Prostate gland (tissue), 2 donors: ENCODE measurements at places on chromosomes 5 and 9. TPM values are rescaled to one million over a fixed set of nuclear protein-coding genes. Genes with fewer than 3 reads are reported as not detected.

DNA sequence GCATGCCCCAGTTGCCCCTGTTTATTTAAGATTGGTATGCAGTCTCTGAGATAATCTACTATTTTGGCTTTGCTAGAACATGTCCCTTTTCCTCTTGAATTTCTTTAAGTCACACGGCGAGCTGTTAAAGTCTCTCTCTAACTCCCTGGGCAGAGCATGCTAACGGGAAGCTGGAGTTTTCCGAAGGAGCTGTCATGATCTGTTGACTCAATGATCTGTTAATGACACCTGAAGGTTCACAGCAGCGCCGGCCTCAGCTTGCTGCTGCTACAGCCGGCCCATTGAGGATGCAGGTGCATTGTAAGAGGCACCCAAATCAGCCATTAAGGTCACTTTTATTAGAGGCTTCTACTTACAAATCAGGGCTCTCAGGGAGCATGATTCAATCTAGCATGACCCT is 1203.4 kb downstream of the MAT2B start:
- H3K36me3 ChIP-seq: no peaks in the 10 kb centered on the region
- no peak for DNase-seq
- H3K27ac ChIP-seq: no peak overlapping the region
- no peaks in the 10 kb centered on the region for H3K4me1 ChIP-seq

TMC1 gene
- total RNA-seq: 3.0 TPM

DNA sequence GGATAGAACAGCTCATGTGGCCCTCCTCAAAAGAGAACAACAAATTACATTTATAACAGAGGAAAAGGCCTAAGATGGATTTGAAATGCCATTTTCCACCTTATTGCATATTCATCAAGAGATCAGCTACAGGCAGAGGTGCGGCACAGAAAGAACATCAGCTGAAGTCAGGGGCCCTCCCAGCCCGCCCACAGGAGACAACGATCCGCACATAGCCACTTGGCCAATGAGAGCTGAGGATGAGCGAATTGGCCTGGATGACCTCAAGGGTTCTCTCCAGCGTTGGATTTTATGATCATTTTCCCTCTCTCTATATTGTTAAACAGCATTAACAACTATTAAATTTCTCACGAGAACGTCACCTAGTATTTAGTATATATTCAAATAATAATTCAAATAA is 97.6 kb downstream of the GNAQ start:
- no peak overlapping the region for H3K4me3 ChIP-seq
- no peaks in the 10 kb centered on the region for H3K27me3 ChIP-seq
- no peak overlapping the region for H3K27ac ChIP-seq
- H3K4me1 ChIP-seq: no peaks in the 10 kb centered on the region
- no peak for DNase-seq
- H3K36me3 ChIP-seq: no peaks in the 10 kb centered on the region

- H3K4me3 ChIP-seq: peak within 1 kb of the TSS; percentile 85
- H3K4me1 ChIP-seq: no peaks in the 10 kb centered on the region
- peak; percentile 29 for DNase-seq
- no peaks in the 10 kb centered on the region for H3K27me3 ChIP-seq
- H3K36me3 ChIP-seq: no peaks in the 10 kb centered on the region
Measured at GRCh38 chr9:96383165-96383942, at the start of gene SLC35D2. Gene SLC35D2, minus strand, starts transcription at chr9:96383711. Its CDS starts 77 bp downstream, at chr9:96383634.

DNA sequence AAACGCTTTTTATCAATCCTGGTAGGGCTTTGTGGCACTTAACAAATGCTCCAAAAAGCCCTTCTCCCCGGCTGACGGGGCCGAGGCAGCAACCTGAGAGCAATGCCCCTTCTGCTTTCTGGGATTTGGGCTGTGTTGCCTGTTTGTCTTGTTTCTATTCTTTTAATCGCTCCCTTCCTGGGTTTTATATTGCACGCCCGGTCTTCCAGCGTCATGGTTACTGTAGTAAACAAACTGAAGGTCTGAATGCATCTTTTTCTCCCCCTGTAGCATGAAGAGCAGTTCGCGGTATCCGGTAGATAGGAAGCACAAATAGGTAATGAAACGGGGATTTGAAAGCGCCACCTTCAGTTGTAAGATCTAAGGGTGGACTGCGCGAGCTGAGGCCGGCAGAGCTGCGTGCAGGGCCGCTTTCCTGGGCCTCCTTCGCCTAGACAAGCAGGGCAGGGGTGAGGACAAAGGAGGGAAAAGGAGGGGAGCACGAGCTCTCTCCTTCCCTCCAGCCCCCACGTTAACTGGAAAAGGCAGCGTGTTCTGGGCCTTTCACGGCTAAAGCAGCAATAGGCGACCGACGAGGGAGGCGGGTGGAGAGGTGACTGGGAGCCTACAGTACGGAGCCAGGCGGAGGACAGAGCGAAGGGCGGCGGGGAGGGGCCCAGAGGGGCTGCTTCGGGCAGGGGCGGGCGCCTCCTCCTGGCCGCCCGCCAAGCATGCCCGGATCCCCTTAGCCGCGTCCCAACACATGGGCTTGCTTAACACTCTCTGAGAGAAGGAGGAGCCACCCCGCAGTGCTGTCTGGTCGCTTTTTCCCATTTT is 49.3 kb upstream of the ZNF366 start:
- H3K4me1 ChIP-seq: no peaks in the 10 kb centered on the region
- no peaks in the 10 kb centered on the region for H3K36me3 ChIP-seq
- peak; percentile 8 for DNase-seq
- H3K27me3 ChIP-seq: no peaks in the 10 kb centered on the region

EGR1 gene
- 12.2 TPM for total RNA-seq

DNA sequence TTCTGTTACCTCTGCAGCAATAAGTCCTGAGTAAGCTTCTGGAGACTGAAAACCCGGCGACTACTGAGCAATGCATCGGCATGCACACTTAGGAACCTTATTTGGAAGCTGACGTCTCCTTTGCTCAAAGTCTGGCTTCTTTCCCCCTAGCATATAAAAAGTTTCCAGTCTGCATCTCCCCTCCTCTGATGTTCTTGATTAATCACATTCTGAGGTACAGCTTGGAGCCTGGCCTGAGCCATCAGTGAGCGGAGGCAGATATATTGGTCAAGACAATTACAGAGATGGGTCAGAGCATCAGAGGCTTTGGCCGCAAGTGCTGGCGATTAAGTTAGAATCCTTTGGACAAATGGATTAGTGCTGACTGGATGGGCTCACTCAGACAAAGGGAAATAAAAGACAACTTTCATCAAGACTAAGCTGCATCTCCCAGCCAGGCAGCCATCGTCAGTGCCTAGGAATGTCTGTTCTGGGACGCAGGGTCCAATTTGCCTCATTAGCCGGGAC is 140.7 kb downstream of the MTX3 start:
- no peak overlapping the region for H3K27ac ChIP-seq
- H3K27me3 ChIP-seq: no peaks in the 10 kb centered on the region
- no peaks in the 10 kb centered on the region for H3K4me1 ChIP-seq
- H3K4me3 ChIP-seq: no peak overlapping the region

DNA sequence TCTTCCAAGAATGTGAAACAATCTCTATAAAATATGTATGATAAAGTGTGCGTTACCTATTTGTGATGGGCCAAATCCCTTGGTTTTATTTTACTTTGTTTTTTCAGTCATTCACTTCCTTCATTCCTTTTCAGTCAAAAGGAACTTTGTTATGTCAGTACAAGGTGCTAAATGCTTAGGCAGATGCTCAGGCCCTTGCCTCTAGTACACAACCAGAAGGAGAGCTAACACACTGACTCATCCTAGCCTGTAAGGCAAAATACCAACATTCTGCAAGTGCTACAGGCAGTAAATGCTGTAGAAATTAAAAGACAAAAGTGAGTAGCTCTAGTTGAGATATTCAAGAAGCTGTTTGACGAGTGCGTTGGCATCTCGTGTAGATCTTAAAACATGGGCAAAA is 49.4 kb downstream of the TRPM6 start:
- DNase-seq: no peak
- H3K4me1 ChIP-seq: no peaks in the 10 kb centered on the region
- no peaks in the 10 kb centered on the region for H3K36me3 ChIP-seq

DNA sequence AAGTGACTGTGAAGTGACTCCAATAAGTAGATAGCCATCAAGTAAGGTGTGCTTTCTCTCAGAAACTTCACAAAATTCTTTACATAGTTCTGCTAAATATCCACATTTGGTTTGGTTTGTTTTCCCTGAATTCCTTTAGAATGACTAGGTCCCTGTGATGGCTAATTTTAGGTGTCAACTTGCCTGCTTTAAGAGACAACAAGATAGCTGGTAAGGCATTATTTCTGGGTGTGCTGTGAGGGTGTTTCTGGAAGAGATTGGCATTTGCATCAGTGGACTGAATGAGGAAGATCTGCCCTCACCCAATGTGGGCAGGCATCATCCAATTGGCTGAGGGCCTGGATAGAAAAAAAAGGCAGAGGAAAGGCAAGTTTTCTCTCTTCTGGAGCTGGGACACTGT is 8.3 kb upstream of the PTBP3 start:
- H3K27ac ChIP-seq: no peak overlapping the region
- H3K4me3 ChIP-seq: no peak overlapping the region
- H3K36me3 ChIP-seq: no peaks in the 10 kb centered on the region
- no peaks in the 10 kb centered on the region for H3K4me1 ChIP-seq
- DNase-seq: no peak

DNA sequence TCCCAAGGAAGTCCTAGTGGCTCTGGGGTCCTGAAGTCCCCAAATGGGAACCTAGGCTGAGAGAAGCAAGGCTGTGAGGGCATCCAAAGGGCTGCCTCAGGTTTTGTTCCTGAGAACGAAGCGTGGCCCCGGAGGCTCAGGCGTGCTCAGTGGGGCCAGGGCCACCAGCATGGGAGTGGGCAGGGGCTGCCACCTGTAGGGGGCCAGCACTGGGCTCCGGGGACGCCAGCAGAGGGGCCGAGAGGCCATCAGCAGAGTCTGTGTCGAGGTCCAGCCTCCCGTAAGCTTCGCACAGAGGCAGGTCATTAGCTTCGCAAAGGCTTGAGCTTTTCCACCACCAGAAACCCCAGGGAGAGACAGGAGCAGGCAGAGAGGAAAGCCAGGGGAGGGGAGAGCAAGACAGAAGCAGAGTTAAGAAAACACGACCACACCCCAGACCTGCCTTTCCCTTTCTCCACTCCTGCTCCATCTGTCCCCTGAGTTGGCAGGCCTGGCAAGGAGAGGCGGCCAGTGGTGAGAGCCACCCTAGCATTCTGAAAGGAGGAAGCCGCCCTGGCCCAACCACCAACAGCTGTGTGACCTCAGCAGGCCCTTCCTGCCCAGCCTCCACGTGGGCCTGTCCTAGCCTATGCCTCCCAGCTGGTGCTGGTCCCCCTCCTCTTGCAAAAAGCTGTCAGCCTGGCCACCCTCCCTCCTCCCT is 5.5 kb upstream of the SURF6 start:
- peaks cover 17% of the 10 kb centered on the region for H3K36me3 ChIP-seq
- H3K4me3 ChIP-seq: no peak overlapping the region
- no peak overlapping the region for H3K27ac ChIP-seq
- H3K27me3 ChIP-seq: no peaks in the 10 kb centered on the region
- peaks cover 3% of the 10 kb centered on the region for H3K4me1 ChIP-seq

FABP6 gene
- total RNA-seq: not detected

GRCh38 chr9:108316630-108317029 is 539.2 kb downstream of the ACTL7B start:
- DNase-seq: no peak
- no peak overlapping the region for H3K27ac ChIP-seq
- H3K4me3 ChIP-seq: no peak overlapping the region
- no peaks in the 10 kb centered on the region for H3K27me3 ChIP-seq
- no peaks in the 10 kb centered on the region for H3K4me1 ChIP-seq

GRCh38 chr9:137920753-137921152 is 43.2 kb downstream of the CACNA1B start:
- no peaks in the 10 kb centered on the region for H3K4me1 ChIP-seq
- no peak overlapping the region for H3K27ac ChIP-seq
- no peak overlapping the region for H3K4me3 ChIP-seq
- no peaks in the 10 kb centered on the region for H3K36me3 ChIP-seq
- DNase-seq: no peak

PDCD1LG2 gene
- 1.4 TPM for total RNA-seq

DNA sequence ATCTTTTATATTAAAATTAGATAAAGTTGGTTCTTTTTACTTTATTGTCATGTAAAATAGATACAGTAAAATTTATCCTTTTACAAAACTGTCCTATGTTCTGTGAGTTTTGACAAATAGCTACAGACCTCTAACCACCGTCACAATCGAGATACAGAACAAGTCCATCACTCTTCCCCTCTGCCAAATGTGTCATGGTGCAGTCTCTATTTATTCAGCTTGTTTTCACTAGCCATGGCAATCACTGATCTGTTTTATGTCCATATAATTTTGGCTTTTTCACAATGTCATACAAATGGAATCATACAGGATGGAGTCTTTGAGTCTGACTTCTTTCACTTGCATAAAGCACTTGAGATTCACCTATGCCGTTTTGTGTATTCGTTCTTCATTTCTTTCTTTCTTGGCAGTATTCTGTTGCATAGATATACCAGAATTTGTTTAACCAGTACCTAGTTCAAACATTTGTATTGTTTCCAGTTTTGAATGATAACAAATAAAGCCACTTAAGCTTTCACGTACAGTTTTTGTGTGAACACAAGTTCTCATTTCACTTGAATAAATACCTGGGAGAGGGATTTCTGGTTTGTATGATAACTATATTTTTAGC is 273.2 kb upstream of the MPDZ start:
- no peaks in the 10 kb centered on the region for H3K4me1 ChIP-seq
- H3K27ac ChIP-seq: no peak overlapping the region
- DNase-seq: no peak
- H3K27me3 ChIP-seq: no peaks in the 10 kb centered on the region
- H3K4me3 ChIP-seq: no peak overlapping the region

DNA sequence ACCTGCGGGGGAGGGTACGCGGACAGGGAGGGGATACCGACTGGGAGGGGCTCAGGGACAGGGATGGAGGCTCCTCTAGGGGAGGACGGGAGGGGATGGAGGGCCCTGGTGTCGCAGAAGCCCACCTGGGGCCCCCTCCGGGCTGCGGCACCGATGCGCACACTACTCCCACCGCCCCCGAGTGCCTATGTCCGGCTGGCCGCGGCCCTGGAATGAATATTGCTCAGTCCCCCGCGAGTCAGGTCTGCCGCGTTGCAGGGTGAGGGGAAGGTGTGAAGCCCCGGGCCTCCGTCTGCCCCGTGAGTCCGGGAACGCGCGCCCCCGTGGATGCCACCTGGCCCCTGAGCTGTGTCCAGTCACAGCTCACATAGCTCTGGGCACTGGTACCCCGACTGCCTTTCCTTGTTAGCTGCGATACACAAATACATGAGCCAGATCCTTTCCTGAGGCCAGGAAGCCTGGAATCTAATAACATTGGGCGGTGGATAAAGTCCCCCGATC is 44.5 kb upstream of the PRSS3 start:
- H3K27me3 ChIP-seq: no peaks in the 10 kb centered on the region
- DNase-seq: no peak
- H3K27ac ChIP-seq: no peak overlapping the region
- H3K36me3 ChIP-seq: no peaks in the 10 kb centered on the region

FUT7 gene
- not detected for total RNA-seq
